NCI-H2081 (cell line): ENCODE measurements at places on chromosomes 4 and X.
A peak's percentile ranks its signal among the peaks of the same experiment; 100 is the strongest.

DNA sequence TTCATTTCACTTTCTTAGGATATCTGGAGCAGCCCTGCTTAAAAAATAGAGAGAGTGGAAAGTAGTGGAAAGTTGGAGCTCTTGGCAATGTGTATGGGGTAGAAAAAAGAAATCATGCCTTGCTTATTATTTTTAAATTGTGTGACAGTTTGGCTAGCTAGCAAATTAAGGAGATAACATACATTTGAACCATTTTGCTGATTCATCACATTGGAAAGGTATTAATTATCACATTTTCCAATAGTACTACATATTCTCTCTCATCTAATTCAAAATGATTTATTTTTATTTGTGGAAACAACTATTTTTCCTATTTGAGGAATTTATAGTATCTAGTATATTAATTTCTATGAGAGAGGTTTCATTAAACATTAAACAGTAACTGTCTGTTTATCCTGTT is 280.4 kb downstream of the KLHL4 start:
- no peak for DNase-seq

- no peak for DNase-seq
These were observed 40.5 kb upstream of the GPR78 start for GRCh38 chr4:8539661-8540060.

DNA sequence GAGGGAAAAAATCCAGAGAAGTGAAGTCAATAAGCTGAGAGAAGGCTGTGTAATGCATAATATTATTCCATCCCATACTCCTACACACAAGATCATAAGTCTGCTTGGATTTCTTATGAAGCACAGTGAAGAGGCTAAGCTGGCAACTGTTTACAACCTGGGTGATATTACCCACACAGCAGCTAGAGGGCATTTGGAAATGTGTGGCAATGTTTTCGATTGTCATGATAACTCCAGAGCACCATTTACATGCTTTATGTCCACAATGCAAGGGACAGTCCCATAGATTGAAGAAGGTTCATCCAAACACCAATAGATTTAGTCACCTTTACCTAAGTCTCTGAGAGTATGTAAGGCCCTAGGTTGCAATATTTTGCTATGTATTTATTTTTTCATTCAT is 412.2 kb downstream of the PPP3CA start:
- no peak for DNase-seq

GRCh38 chrX:3715921-3716320 is 2.5 kb upstream of the PRKX start:
- no peak for DNase-seq

- no peak for DNase-seq
These were observed 222.6 kb upstream of the PCDH18 start for GRCh38 chr4:137754652-137755471.

DNA sequence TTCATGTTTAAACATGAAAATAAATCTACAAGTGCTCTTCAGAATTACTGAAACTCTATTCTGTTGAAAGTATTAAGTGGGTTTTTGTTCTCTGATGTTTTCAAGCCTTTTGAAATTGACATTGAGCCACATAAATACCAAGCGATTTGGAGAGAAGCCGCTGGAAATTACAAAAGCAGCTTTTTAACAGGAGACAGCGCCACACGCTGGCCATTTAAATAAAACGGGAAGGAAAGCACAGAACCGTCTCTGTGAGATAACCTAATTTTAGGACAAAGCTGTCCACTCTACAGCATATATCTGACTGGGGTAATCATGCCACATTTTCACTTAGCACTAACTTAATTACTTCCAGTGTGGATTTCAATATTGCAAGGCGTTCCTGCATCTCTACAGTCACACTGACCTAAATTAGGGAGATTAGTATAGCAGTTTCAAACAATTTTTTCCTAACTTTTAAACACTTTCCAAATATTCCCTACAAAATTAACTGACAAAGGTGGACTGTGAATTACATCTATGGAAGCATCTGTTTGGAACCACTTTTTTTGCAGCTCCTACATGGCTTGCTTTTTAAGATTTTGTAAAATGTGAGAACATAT is 6.8 kb upstream of the ANOS1 start:
- DNase-seq: peak; percentile 57

GRCh38 chr4:101037249-101037648 is 310.1 kb downstream of the PPP3CA start:
- no peak for DNase-seq

DNA sequence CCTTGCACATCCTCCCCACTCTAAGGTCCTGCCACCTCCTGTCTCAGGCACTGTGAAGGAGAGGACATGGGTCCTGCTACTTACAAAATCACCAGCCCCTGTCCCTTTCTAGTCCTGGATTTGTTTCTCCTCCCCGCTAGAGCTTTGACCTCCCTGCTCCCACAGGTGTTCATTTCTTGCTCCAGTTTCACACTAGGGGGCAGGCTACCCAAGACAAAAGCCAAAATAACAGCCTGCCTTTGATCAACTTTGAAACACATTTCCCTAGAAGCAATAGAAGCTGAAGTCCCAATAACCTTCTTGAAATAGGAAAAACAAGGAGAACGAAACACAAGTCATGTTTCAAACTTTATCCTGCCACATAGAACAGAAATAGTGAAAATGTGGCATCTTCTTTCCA is 164.4 kb downstream of the QDPR start:
- DNase-seq: no peak

DNA sequence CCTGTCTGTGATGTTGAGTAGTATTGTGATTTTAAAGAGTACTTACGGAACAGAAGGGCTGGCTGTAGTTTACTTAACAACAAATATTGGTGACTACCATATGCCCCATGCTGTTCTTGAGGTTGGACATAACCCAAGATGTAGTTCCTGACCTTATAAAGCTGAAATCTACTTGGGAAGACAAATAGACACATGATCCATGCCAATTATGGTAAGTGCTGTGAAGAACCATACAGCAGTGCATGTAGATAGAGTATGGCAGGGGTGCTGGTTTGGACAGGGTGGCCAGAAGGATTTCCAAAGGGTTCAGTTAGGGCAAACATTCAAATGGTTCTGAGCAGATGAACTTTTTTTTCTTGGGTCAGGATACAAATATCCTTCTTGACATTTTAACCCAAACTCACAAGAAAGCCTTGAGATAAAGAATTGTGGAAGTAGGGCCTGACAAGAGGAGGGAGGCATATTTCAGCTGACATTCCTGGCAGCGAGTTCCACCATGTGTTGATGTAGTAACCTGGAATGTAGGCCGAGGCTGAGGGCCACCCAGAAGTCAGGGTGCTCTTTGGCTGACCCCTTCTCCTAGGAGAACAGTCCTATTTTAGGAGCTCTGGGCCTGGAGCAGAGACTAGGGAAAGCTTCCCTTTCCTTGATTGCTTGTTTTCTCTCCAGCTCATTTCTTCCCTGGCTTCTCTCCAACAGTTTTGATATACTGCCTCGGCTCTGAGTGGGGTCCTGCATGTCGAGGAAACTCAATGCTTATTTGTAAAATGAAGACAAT is 74.2 kb downstream of the FREM3 start:
- DNase-seq: no peak

DNA sequence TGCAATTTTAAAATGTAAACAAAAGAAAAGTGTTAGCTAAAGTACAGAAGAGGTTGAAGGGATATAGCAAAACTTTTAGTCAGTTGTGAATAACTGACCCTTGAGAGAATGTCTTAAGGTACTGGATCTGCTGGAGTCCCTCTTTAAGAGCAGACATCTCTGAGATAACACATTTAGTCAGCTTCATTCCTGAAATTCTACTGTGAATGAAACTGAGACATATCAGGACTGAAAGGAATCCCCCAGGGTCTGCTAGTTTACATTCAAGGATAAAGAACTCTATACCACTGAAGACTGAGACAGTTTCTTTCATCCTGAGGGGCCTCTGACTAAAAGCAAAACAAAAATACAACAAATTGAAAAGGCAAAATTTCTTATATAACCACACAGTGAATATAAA is 54.4 kb downstream of the PGRMC1 start:
- DNase-seq: no peak

DNA sequence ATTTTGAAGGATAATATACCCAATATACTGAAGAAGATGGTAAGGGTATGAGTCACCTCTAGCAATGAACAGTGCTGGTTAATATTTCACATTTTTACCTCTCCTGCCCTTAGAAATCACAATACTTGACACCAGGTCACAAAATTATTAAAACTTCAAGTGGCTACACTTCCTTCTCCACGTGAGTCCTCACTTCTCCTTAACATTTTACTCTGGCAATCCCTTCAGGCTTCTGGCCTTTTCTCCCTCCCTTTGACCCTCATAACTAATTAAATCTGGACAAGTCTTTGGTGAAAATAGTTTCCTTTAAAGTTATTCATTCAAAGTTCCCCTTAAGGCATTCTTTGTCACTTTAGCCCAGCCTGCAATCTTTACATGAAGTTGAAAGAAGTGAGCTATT is 190.4 kb downstream of the UNC5C start:
- no peak for DNase-seq

DNA sequence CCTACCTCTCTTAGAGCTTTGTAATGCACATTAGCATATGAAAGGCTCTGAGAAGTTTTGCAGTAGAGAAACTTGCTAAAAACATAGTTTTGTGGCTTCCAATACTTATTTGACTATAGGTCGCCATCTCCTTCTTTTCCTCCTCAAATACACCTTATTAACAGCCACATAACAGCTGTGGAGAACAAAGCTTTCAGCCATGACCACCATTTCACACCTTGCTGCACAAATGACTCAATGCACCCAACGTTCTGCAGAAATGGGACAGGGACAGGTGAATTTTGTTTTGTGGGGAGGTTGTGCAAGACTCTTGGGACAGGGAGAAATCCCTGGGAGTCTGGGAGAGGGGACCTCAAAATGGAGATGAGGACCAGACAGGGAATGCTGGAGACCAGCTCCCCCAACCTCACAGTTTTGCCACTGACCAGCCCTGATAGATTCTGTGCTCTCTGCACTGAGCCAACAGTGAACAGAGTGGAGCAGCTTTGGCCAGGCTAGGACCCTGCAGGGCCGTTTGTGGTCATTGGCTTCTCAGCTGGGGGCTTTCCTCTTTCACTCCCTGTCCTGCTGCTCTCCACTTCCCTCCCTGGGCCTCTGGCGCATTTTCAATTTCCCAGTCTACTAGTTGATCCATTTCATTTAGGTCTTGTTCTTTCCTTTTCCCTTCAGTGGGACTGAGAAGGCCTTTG is 16.6 kb downstream of the FRMPD3 start:
- DNase-seq: no peak
